IPS DF 19.7 (cell line): ENCODE measurements at places on chromosomes 3 and 15.

DNA sequence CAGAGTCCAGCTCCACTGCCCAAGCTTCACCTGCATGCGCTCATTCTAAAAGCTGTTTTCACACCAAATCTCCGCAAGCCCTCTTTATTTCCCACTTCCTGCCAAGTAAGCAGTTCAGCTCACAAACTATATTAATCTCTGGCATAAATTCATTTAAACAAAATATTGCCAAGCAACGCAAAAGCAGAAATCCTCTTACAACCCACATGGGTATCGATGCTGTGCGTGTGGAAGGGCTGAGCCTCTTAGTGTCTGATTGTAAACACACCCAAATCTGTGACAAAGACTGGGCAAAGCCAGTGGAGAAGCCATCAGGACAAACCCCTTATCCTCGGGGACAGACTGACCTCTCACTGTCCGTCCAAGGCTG is 124.3 kb upstream of the ATP2B2 start:
- no peak for DNase-seq

- DNase-seq: no peak
Measured at GRCh38 chr3:126440709-126440995, 35.0 kb downstream of the ZXDC start.

- no peak for DNase-seq
Measured at GRCh38 chr15:93948726-93949125, 282.6 kb upstream of the MCTP2 start.

GRCh38 chr3:169510693-169511010 is 152.9 kb downstream of the MECOM start:
- DNase-seq: no peak

GRCh38 chr3:52007291-52007690 is 11.6 kb upstream of the RPL29 start:
- no peak for DNase-seq

GRCh38 chr3:124777762-124778470 is 47.7 kb downstream of the UMPS start:
- DNase-seq: no peak

DNA sequence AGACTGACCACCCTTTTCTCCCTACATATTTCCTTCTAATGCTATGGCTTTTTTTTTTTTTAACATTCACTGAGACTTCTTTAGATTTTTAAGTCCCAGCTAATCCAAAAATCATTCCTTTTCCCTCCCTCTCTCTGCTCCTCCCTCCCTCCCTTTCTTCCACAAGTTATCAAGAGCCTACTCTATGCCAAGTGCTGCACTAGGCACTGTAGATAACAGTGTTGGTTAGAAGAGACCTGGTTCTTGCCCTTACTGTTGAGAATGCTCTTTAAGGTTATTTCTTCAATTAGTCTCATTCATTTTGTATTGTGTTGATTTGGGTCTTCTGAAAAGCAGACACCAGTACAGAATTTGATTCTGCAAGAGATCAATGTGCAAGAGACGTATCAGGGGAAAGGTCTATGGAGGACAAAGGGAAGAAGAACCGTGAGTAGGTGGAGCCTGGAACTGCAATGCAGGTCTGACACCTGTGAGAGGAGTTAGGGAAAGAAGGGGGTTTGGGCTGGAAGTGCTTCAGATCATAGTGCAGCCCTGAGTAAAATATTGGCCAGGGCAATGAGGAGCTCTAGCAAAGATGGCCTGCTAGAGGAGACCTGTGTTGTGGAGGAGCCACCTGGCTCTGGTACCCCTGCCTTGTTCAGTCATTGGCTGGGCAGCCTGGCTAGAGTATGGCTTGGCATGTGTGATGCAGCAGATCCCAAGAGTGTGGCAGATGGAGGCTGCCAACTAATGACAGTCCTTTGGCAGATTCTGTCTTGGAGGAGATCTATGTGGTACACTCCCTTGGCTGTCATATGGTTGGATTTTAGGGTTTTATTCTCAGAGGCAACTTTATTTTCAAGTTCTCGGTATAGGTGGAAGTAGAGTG is 9.7 kb upstream of the PCOLCE2 start:
- no peak for DNase-seq

GRCh38 chr3:105523501-105523900 is 156.8 kb downstream of the ALCAM start:
- no peak for DNase-seq

DNA sequence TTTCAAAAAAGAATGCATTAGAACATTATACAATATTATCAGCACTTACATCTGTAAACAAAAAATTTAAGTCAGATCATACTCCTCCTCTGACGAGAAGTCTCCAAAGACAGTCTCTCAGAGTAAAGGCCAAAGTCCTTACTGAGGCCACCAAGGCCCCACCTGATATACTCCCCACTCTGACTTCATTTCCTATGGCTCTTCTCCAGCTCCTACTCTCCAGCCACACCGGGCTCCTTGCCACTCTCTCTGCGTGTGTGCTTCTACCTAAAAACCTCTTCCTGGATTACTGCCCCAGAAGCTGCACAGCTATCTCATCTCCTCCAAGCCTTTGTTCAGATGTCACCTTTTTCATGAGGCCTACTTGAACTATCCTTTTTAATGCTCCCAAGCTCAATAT is 5.0 kb downstream of the DCP1A start:
- no peak for DNase-seq

DNA sequence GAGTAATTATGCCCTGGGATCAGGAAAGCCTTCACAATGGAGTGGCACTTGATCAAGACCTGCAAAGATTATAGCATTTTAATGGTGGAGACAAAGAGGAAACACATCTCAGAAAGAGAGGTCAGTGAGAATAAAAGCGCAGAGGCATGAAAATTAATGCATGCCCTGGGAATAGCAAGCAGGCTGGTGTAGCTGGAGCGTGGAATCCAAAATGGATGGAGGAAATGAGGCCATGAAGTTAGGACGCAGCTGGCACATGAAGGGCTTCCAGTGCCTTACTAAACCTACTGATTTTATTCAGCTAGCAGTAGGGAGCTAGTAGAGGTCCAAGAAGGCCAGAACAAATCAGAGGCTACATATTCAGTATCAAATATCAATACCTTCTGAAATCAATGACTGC is 38.1 kb downstream of the TMEM212 start:
- no peak for DNase-seq

DNA sequence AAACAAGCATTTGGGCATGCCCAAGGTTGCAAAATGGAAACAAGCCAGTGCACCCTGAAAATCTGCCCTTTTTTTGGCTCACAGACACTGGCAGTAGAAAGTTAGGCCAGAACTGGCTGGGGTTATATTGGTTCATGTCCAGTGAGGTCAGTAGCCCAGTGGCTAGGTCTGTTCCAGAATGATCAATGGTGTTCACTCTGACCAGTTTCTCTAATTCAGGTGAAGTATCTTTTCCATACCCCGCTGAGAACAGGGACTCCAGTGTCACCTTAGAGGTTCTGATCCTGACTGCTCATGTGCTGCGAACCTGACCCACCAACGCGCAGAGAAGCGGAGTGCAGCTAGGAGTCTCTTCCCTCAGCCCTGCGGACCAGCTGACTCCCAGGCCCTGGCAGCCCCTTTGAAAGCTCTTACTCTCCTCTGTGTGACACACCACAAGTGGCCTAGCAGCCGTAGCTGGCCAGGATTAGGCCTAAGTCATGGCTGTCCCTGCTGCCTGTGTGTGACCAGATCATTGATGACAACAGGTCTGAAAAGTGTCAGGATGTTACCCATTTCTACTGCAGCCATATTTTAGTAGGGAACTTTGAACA is 123.5 kb downstream of the GHSR start:
- DNase-seq: no peak

DNA sequence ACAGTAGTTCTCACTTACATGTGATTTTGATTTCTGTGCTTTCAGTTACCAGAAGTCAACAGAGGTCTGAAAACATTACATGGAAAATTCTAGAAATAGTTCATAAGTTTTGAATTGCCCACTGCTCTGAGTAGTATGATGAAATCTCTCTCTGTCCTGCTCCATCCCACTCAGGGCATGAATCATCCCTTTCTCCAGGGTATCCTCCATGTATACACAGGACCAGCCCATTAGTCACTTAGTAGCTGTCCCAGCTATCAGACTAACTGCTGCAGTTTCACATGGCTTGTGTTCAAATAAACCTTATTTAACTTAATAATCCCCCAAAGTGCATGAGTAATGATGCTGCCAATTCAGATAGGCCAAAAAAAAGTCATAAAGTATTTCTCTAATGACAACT is 38.6 kb downstream of the EPHA3 start:
- DNase-seq: no peak

DNA sequence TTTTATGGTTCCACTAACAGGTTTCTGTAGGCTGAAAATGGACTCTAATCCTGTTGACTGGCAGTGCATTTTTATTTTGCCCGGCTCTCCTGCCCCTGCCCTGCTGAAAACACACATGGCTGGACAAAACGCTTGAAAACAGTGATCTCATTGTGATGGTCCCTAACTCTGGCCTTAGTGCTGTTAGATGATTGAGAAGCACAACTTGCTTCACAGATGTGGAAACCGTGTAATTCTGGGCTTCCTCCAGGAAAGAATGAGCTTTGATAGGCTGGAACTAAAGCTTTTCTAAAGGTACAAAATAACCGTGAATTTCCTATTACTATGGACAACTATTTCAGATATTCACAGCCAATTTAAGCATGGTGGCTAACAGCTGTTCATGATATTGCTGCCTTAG is 121.4 kb downstream of the VGLL3 start:
- DNase-seq: no peak

DNA sequence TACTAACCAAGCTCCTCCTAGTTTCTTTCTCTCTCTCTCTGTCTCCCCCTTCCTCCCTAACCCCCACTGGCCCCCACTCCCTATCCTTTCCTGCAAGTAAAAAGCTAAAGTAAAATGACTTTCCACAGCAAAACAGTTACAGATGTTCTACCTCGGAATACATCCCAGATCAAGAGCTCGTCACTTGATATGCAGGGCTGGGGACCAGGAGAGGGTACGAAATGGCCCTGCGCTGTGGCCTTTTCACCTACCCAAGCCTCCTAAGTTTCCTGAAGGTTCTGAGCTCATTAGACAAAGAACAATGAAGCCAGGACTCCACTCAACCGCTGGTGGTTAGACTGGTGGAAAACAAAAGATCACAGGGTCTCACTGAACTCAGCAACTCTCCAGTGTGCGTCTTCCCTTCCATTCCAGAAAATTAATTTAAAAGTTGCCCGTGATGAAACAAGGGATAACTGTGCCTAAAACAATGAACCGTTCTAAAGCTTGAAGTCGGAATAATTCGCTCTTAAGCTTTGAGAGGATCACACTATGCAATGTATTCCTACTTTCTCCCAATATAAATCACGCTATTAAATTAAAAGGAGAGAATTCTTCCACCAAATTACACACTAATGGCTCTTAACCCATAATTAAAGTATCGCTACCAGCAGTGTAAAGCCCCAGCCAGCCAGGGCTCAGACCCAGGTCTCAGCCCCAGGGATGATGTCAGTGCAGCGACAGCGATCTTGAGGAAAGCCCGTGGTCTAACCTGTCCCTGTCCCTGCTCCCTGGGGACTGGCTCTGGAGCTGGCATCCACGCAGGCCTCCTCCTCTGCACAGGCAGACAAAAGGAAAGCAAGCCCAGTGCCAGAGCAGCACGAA is 5.0 kb downstream of the VGLL4 start:
- no peak for DNase-seq

DNA sequence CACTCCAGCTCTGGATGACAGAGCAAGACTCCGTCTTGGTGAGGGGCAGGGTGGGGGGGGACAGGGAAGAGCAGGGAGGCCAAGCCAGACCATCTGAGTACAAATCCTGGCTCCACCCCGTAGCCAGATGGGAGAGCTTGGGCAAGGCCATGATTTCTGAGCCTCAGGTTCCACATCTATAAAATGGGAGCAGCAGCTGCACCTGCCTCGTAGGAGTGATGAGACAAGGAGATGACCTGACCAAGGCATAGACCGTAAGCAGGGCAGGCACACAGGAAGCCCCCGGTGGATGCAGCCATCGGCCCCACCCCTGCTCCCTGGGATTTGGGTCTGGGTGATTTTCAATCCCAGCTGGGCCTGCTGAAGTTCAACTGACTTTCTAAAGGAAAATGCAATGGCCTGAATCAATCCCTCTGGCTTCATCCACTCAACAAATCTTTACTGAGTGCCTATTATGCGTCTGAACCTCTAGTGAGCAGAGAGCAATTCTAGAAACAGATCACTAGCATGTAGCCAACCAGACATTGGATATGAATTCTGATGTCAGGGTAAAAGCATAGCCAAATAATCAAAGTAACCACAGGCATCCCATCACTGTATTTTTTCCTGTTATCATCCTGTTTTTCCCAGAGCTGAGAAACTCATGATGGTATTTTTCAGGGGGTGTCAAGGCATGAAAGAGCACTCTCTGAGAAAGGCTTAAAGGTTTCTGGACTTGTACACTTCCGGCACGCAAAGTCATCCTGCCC is 141.2 kb downstream of the NUP210 start:
- no peak for DNase-seq

DNA sequence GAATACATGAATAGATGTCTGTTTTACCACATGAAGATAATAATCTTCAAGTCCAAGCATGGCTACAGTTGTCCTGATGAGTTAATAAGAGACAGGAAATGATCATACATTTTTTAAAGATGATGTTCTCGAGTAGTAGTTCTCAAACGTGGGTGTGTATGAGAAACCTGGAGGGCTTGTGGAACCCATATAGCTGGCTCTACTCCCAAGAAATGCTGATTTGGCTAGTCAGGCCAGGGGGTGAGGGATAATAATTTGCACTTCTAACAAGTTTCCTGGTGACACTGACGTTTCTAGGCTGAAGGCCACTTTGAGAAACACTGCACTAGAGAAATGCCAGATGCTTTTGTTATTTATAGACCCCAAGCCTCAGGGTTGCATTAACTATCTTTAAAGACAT is 37.0 kb downstream of the ROPN1B start:
- DNase-seq: no peak

- no peak for DNase-seq
Measured at GRCh38 chr3:181250714-181251113, 261.2 kb upstream of the DNAJC19 start.

- no peak for DNase-seq
Measured at GRCh38 chr3:177830411-177830849, 633.1 kb upstream of the TBL1XR1 start.
